NCI-H1436 treated with DMSO at 0.1 percent for 48 hours (cell line): ENCODE measurements at places on chromosomes 3 and 15.

DNA sequence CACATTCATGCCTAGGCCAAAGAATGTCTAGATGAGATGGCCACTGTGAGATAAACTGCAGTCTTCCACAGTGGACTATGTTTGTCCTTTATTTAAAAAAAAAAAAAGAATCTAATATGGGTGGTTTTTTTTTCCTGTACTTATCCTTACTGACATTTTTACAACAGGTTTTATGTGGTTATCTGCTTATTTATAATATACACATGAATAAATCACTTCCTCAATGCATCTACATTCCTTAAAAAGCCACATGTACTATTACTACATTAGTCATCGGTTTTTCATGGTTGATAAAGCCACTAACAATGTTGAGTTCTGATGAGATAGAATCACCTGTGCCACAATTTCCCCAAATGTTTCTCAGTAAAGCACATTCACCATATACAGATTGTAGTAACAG is 341.3 kb upstream of the THBS1 start:
- DNase-seq, result no peak

GRCh38 chr3:46699676-46700523 is 1.3 kb upstream of the TMIE start:
- no peak for DNase-seq

GRCh38 chr15:70748281-70748747 is 15.0 kb downstream of the UACA start:
- no peak for DNase-seq

DNA sequence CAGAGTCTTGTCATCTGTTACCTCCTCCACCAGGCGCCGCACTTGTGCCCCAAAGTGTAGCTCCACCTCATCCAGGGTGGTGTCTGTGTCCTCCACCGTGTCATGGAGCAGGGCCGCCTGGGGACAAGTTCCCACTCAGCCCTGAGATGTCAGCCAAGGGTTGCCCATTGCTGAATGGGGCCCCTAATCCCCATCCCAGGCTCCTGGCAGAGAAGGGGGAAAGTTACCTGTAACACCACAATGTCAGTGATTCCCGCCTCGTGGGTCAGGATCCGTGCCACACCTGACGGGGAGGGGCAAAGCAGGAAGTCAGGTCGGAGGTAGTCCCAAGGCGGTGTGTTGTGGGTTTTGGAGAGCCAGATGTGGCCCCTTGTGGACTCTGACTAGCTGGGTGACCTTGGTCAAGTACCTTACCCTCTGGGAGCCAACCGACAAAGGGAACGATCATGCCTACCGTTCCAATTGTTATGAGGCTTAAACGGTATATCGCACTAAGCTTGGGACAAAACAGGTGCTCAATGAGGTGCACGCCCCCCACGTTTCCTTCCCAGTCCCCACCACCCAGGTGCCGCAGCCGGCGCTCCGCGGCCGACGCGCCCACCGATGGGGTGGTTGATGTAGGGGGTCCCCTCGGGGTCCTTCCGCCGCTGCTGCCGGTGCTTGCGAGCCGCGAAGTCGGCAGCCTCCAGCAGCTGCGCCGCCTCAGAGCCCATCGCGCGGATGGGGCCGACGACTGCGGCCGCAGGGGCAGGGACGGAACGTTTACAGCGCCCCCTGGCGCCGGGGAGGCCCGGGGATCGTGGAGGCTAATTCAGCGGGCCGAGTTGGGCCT is at the start of gene HDDC3:
Gene HDDC3, minus strand, starts transcription at position 722 of the 832 bp plus-strand sequence. Its CDS starts 9 bp downstream, at position 713.
- DNase-seq, result peak; percentile 59

DNA sequence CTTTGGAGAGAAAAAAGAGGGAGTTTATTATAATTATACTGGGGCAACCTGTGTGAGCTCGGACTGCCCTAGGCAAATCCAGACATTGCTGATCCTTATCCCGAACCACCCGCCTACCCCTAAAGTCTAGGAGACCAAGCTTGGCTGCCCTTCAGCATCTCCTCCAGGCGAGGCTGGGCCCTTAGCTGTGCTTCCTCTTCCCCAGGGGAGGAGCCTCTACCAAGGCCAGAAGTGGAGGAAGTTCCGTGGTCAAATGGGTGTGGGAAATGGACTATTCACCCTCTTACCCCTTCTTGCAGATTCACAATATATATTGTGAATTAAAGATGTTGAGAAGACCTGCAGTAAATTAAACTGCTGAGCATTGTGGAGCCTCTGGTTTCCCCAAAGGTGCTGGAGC is 158.3 kb upstream of the HES1 start:
- no peak for DNase-seq

DNA sequence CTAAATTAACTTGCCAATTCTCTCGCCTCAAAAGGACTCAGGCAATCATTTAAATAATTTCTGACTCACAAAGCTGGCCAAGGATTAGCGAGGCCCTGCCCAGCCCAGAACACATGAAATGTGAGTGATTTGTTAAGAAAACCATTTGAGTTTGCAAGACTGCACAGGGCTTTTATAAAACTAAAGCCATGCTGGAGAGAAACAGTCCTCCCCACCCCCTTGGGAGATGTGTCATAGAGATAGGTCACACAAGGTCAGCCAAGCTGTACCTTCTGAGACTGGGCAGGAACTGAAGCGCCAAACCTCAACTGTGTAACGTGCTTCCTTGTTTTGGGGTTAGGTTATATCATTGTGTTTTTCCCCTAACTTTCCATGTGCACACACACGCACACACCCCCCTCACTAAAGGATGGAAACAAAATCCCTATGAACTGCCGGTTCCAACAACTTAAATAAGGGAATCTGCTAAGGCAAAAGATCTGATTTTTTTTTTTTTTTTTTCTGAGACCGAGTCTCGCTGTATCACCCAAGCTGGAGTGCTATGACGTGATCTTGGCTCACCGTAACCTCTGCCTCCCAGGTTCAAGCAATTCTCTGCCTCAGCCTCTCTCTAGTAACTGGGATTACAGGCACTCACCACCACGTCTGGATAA is 8.1 kb downstream of the SPATA12 start:
- DNase-seq, result no peak

DNA sequence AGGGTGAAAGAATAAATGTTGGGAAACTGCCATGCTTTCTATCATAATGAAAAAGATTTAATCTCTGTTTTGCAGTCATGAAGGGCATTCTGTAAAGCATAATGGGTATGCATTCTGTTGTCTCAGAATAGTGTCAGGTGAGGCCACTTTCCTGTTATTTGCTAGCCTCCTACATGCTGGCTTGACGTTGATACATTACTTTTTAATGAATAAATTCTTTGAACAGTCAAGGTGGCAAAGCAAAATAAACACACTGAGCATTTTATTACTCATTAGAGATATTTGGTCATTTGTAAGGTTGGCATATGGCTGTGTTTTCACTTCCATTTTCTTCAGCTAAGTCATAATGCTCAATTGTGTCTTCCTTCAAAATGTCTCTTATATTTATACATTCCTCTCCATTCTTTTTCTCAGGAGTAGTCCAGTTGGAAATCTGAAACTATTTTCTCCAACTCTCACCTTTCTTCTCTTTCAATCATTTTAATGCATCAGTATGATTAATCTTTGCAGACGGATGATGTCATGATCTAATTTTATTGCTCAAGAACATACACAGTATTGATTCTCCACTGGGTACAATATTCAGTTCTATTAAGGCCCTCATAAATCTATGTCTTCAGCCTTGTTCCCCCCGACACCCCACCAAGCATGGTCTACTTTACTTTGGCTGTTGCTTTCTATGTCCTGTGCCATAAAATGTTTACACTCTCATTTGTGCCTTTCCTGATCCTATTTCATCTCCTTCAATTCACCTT is 290.7 kb downstream of the GBE1 start:
- DNase-seq, result no peak

DNA sequence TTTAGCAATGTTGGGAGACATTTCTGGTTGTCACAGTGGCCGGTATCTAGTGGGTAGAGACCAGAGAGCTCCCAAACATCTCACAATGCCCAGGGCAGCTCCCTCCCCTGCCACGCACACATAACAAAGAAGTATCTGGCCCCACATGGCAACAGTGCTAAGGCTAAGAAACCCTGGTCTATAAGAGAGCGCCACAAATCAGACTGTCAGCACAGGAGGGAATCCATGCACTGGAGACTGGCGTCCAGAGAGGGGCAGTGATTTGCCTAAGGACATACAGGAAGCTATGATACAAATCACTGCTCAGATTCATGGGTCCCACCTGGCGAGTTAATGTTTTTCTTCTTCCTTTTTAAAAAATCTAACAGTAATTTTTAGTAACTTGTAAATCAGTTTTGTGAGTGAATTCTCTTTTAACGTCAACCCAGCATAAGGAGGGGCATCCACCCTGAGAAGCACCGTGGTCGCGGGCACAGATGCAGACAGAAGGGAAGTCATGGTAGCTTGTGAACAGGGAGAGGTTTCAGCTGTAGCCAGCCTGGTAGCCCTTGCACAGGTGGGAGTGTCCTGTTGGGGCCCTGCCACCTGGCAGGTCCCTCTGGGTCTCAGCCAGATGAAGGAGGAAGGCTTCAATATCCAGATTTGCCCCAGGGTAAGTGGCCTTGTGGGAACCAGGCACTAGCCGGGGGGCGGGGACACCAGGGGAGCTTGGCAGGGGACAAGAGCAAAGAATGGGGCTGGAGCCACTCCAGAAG is 8.7 kb downstream of the ISG20 start:
- no peak for DNase-seq

GRCh38 chr15:80561500-80561899 is 133.6 kb upstream of the ABHD17C start:
- DNase-seq, result no peak

GRCh38 chr3:98556164-98557130 is 24.7 kb downstream of the GPR15 start:
- DNase-seq, result no peak

- DNase-seq, result no peak
These were observed 6.0 kb downstream of the UNC13C start for GRCh38 chr15:53984221-53984620.

DNA sequence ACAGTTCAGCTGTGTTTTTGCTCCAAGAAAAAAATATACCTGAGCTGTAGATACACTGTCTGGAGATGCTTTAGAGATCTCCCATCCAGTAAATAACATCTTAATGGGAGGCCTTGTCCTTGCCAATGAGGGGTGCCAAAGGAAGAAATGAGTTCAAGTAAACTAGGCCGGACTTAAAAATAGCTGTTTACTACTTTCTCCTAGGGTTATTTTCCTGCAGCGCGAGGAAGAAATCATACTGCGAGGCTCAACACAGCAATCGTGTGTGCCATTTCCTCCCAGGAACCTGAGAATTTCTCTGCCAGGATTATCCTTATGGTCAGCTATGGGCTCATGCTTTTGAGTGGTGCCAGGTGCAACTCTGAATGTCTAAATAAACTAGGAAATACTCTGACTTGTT is 71.9 kb downstream of the CMTM8 start:
- no peak for DNase-seq

GRCh38 chr15:28953573-28954195 is 67.9 kb downstream of the APBA2 start:
- DNase-seq, result no peak

DNA sequence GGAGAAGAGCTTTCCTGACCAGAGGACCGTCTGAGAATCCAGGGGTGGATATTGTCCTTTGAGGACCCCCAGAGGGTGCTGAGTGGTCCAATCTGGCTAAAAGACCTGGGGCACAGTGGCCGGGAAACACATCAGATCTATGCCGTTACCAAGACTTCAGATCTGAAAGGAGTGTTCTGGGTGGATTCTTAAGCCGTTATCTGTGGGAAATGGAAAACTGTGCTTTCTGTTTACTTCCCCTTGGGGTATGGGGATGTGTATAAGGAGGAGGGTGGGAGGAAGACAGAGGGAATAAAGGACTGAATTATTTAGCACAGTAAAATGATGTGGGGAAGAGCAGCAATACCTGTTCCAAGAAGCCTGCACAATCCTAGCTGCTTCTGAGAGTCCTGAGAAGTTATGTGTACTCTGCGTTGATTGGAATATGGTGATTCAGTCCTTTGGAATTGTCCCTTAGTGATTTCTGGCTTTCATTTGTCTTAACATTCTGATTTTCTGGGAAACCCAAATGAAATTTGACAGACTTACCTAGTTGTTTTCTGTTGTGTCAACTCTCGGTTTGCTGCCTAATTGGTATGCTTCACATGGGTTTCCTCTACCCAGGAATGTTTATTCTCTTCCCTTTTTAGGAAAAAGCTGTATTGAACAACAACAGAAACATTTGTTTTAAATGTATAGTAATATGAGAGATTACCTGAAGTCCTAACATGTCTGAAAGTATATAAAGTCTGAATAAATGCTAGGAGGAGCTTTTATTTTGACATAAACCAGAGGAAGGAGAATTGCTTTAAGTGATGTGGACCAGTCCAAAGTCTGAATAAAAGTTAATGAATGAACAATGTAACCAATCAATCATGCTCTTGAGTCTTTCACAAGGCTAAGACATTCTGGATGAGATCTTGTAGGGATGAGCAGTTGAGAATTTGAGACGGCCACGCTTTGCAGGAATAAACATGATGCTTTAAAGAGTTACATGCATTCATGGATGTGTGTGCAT is 427.1 kb upstream of the C2CD4B start:
- no peak for DNase-seq

DNA sequence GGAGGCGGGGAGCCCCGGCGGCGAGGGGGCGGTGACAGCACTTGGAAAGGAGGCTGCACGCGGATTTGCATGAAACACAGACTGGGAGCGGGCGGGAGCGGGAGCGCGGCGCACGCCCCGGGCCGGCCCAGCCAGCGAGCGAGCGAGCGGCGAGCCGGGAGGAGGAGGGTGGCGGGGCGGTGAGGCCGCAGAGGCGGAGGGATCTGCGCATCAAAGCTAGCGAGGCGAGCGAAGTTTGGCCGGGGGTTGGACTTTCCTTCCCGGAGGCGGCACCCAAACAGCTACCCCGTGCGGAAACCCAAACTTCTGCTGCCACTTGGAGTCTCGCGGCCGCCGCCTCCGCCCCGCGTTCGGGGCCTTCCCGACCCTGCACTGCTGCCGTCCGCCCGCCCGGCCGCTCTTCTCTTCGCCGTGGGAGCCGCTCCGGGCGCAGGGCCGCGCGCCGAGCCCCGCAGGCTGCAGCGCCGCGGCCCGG is at the start of gene SMAD3:
Gene SMAD3, plus strand, starts transcription at position 72 of the 475 bp plus-strand sequence. CDS start 553 bp downstream, outside the sequence.
- DNase-seq, result no peak

DNA sequence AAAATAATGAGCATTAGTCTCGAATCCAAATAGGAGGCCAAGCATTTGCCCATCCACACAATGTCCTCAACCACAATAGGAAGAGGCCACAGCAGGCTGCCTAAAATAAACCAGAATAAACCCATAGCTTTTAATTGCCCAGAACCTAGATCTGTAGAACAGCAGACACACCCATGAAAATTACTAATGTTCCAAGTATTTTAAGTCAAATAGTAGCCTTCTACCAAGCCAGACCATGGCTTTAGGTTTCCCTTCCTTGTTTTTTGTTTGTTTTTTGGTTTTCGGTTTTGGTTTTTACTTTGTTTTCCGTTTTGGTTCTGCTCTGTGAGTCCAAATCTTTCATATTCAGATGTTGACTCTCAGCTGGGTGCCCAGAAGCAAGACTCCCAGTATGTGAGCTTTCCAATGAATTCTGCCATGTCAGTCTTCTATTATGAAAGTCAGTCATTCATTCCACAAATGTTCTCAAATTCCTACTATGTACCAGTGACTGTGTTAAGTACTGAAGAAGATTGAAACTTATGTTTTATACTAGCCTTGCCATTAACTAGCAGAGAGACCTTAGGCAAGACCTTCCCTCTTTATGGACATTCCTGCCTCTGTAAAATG is 57.8 kb upstream of the BOC start:
- no peak for DNase-seq

- DNase-seq, result no peak
These were observed 171.7 kb downstream of the TLE3 start for GRCh38 chr15:69926006-69926405.

- DNase-seq, result no peak
These were observed 18.2 kb upstream of the ZNF639 start for GRCh38 chr3:179304605-179305004.

GRCh38 chr3:178263236-178263916 is 272.9 kb upstream of the KCNMB2 start:
- DNase-seq, result no peak
